ENCODE measurements at places on chromosomes 7 and 10.

- no peak for DNase-seq
Observed at GRCh38 chr7:105268056-105268455, 120.7 kb downstream of the SRPK2 start.

GRCh38 chr10:26860102-26860442, 686 bp downstream of the ABI1 start:
- DNase-seq = no peak

DNA sequence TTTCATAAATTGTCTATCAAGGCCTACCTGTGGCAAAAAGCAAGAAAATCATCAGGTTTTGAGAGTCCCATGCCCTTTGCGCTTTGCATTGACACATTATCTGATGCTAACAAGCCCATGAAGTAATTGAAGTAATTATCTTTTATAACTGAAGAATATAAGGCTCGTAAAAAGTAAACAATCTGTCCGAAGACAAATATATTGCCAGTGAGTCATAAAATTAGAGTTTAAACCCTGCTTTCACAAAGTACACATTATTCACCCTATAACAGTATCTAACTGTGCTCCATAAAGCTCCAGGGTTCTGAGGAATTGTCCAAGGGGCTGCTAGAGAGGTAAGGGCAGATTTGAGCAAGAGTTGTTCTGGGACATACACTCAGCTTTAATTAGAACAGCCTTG, 102.3 kb upstream of the PPP1R3A start:
- no peak for DNase-seq

GRCh38 chr10:29437871-29438270, 149.0 kb downstream of the LYZL1 start:
- no peak for DNase-seq

DNA sequence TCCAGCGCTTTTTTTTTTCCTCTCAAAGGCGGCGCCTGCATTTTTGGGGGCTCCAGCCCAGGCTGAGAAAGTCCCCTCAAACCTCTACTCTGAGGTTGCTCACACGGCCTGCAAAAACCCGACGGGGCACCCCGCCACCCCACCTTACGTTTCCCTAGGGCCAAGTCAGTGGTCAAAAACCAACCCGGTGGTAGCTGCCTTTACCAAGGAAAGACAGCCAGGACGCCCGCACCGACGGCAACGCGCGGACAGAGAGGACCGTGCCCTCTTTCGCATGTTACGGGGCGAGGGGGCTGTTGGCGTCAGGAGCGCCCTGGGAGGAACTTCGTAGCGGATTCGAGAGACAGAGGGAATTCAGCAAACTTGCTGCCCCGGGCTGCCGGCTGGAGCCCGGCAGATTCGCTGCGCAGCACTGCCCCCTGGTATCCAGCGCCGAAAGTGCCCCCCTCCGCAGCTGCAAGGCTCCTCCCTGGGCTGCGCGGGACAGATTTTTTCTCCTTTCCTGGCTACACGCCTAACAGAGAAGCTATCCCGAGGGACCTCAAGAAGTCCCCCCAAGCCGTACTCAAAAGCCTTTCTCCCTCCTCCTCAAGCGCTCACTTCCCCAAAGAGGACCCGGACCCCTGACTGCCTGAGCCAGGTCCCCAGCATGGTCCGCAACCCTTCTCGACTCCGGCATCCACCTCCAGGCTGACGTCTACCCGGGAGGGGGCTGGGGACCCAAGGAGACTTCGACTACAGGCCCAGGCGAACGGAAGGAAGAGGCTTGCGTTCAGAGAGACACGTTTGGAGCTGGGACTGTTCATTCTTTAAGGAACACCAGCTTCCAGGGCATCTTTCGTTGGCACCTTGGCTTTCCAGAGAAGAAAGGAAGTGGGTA, 27.7 kb upstream of the VAX1 start:
- no peak for DNase-seq

DNA sequence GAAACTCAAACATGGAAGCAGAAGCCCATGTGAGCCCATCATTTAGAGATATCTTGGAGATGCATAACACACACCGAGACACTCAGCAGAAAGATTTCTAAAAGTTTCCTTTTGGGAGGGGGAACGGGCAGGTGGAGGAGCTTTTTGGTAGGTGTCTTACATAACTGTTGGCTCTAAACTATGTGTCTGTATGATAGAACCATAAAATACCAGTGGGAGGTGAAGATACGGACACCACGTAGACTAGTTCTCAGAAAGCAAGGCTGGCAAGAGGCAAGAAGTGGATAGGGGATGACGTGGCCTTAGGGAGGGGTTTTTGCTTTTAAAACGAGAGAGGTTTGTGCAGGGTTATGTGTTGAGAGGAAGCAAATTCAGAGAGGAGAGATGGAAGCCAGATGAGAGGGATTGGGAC, 36.5 kb downstream of the IL15RA start:
- DNase-seq = no peak

DNA sequence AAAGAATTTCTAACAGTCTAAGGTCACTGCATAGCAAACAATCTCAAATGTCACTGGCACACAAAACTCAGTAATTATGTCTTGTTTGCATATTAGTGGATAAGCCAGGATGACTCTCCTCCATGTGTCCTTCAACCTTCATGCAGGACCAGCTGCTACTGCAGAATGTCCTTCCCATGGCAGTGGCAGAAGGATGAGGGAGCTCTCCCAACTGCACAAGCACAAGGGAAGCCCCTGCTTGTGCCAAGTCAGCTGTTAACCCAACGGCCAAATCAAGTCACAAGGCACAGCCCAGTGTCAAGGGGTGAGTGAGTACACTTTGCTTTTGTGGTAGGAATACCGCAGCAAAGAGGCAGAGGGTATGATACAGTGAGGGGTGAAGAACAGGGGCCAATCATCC, 59.3 kb upstream of the VWC2 start:
- no peak for DNase-seq

DNA sequence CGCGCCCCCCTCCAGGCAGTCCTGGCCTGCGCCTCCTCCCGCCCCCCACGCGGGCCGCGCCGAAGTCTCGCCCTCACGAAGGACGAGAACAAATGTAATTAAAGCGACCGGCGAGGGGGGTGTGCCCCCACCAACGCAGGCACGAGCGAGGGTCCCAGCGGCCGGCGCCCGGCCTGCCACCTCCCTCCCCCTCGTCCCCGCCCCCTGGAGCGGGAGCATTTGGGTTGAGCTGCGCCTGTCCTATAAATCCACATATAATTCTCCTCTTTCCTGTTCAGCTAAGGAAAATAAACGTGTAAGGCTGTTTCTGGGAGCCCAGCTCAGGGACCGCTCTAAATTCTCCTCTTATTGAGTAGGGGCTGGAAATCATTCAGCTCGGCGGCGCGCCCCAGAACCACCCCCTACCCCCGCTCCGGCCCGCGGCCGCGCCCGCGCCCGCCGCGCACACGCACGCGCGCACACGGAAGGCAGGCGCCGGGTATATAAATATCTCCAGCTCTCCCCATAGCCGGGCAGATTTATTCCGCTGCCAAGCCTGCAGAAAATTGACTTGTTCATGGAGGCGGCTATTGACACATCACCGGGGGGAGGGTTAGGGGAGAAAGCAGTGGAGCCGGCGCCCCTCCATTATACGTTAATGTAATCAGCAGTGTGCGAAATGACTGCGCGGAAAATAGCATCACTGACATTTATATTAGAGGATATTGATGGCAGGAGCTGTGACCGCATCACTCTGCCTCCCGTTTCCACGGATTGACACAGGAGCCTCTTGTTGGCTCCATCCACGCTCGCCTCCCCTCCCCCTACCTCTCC, 61.6 kb upstream of the BTRC start:
- no peak for DNase-seq

GRCh38 chr7:7795630-7796121, 77.3 kb upstream of the RPA3 start:
- DNase-seq = no peak

Data from GM12864 (cell line).